ENCODE measurements at places on chromosomes 11 and 22.

- no peak for DNase-seq
These were observed 372.5 kb upstream of the B3GAT1 start for GRCh38 chr11:134784568-134784967.

DNA sequence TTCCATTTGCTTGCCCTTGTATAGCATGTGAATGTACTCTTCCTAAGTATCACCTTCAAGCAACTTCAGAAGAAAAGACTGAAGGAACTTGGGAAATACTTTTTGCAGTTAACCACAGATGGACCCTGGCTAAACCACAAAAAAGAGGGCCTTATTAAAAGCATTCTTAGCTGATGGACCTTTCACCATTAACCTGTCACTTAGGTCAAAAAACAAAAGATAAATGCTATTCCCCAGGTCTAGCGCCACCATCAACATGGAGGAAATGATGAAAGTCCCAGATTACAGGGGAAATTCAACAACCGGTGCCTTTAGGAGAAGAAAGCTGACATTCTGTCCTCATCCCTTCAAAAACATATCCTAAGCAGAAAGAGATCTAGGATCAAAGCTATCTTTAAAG, 29.5 kb downstream of the STK33 start:
- DNase-seq = no peak

- DNase-seq = no peak
These were observed 23.1 kb downstream of the PTPN5 start for GRCh38 chr11:18768472-18768901.

GRCh38 chr22:38402204-38402603, 52.8 kb downstream of the KCNJ4 start:
- DNase-seq = no peak

DNA sequence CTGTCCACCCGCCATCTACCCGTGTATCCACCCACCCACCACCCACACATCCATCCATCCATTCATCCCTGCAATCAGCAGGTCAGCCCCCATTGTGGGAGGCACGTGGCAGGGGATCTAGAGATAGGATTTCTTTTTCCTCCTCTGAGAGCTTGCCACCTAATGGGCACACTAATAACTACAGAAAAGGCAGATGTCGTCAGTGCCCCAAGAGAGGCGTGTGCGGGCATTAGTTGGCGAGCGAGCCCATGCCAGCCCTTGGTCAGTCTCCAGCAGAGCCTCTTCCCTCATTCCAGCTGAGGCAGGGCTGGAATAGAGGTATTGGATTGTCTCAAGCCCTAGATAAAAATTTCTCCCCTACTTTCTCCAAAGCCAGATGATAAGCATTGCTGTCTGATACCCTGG, 9.7 kb downstream of the USP2 start:
- no peak for DNase-seq

DNA sequence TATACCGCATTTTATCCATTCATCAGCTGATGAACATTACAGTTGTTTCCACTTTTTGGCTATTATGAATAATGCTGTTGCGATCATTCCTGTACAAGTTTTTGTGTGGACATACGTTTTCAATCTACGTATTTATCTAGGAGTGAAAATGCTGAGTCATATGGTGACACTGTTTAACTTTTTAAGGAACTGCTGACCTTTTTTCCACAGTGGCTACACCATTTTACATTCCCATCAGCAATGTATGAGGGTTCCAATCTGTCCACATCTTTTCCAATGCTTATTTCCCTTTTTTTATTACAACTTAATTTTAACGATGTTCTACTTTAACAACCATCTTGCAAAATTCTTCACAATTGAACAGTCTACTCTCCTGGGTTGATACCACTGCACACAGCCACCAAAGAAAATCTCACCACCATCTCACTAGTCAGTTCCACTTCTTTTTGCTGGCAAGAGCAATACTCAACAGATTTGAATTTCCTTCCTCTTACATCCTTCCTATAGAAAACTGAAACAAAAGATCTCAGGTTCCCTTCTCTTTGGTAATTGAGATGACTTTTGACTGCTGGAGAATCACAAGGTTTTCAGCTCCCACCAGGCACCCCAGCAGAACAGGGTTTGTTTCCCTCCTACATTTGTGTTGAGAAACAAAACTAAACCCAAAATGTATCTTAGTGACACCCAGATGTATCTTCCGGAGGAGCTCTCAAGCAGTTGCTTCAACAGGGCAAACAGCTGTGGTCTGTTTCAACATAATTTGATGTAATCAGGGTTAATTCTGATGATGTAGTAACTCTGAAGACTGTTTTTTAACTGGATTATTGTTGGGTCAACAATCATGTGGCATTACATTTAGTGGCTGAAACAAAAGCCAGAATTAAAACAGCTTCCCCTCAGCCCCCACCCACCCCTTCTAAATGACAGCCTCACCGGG, 7.0 kb upstream of the GAB2 start:
- DNase-seq = peak; percentile 19

GRCh38 chr11:113896156-113896879, 8.3 kb upstream of the HTR3B start:
- peak; percentile 44 for DNase-seq

GRCh38 chr11:44090539-44090938, 4.9 kb upstream of the EXT2 start:
- DNase-seq = no peak

- no peak for DNase-seq
These were observed 704.1 kb upstream of the CCDC90B start for GRCh38 chr11:83990160-83990733.

GRCh38 chr22:49307870-49308269, 519.8 kb downstream of the BRD1 start:
- DNase-seq = no peak

GRCh38 chr11:103332409-103332808, 223.2 kb downstream of the DYNC2H1 start:
- no peak for DNase-seq

DNA sequence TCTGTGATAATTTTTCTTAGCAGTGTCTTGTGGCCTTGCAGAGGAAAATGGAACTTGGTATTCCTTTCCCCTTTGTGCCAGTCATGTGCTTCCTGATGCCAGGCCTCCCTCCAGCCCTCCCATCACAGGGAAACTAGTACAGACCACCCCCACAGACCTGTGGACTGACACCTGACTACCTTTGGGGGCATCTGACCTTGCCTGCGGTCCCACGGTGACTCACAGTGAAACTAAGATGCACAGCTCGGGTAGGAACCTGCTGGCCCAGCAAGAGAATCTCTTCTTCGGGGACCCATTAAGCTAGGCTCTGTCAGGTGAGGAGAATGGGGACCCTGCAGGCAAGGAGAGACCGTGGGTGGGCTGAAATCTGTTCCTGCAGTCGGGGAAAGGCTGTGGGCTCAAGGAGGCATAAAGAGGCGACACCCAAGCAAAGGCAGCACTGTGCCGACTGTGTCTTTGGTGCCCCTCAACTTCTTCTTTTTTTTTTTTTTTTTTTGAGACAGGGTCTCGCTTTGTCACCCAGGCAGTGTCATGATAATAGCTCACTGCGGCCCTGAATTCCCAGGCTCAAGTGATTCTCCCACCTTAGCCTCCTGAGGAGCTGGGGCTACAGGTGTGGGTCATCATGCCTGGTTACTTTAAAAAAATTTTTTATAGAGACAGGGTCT, 20.8 kb upstream of the PEX26 start:
- no peak for DNase-seq

GRCh38 chr22:39625569-39626537, 55.3 kb downstream of the CACNA1I start:
- no peak for DNase-seq

DNA sequence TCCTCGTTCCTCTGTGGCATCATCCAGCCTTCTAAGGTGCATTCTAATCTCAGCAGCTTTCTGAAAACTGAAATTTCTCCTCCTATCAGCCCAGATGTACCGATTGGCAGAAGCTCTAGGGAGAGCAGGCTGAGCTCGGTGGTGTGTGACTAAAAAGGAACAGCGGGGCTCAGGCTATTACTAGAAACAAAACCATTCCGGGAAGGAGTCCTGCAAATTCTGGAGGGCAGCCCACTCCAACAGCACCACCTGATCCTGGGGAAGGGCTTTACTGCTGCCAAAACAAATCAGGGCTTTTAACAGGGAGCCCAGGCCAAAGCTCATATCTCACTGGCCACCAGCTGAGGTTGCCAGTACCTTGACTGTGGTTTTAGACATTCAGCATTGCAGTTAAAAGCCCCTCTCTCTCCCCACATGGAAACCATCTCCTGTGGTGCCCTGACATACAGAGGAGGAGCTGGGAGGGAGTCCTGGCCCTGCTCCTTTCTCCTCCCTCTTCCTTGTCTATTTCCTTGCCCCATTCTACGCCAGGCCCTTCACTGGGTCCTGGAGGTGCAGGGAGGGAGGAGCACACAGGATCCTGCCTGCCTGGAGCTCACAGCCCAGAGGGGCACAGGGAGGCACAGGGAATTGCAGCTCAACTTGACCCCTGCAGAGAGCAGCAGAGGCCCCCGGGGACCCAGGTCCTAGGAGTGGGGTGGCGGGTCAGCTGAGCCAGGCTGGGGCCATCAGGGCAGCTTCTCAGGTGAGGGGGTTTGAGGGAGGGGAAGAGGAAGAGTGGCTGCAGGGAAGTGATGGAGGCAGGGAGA, 889 bp downstream of the PLAAT4 start:
- DNase-seq = no peak

DNA sequence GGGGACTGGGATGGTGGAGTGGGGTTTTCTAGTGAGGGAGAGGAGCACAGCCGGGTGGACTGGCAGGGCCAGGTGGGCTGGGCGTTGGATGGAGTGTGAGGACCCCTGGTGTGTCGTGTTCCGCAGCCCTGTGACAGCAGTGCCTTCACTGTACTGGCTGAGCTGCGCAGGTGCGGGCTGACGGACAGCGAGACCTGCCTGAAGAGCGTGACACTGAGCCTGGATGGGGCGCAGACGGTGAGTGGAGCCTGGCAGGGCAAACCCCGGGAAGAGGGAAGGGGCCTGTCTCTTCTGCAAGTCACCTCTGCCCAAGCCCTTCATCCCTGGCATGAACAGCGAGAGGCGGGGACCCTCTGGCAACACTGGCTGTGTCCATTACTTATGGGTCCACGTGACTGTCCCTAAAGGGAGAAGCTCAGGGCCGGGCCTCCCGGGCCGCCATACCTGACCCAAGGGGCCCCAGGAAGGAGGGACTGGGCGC, 10.0 kb downstream of the MUC5AC start:
- DNase-seq = no peak

DNA sequence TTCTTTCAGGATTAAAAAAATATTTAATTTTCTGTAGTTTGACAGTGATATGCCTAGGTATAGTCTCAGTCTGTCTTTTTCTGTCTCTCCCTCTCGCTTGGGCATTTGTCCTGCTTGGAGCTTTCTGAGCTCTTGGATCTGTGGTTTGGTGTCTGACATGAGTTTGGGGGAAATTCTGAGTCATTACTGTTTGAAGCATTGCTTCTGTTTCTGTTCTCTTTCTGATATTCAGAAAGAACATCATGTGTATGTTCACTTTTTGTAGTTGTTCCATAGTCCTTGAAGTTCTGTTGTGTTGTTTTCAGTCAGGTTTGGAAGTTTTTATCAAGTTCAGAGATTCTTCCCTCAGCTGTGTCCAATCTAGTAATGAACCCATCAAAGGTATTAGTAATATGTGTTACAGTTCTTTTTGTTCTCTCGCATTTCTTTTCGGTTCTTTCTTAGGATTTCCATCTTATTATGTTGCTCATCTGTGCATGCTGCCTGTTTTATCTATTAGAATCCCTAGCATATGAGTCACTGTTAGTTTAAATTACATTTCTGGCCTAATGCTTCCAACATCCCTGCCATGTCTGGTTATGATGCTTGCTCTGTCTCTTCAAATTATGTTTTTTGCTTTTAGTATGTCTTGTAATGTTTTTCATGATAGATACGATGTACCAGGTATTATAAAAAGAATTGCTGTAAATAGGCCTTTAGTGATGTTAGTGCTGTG, 48.4 kb downstream of the DDX10 start:
- no peak for DNase-seq

DNA sequence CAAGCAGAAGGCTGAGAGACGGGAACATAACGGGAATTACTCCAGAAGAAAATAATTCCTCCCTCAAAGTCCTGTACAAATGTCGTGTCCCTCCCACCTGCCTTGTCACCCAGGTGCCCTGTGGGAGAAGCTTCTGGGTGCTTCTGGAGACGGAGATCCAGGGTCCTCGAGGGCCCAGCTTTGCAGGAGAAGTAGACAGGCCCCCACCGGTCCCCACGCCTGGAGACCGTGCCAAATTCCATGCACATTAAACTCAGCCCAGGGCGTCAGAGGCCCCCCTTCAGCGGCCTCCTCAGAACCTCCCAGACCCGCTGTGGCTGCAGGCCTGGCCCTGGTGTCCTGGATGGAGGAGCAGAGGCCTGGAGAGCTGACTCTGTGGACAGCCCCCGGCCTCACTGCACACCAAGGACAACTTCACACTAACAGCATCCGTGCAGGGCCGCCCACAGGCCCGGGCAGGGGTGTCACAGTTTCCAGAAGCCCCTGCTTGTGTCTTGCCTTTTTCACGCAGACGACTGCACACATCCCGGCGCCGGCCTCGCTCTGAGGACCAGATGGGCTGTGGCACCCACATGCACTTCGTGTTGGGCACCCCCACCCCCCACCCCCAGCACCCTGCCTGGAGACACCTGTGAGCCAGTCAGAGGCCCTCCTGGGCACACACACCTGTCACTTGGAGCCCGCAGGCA, 734.3 kb downstream of the BRD1 start:
- DNase-seq = no peak

DNA sequence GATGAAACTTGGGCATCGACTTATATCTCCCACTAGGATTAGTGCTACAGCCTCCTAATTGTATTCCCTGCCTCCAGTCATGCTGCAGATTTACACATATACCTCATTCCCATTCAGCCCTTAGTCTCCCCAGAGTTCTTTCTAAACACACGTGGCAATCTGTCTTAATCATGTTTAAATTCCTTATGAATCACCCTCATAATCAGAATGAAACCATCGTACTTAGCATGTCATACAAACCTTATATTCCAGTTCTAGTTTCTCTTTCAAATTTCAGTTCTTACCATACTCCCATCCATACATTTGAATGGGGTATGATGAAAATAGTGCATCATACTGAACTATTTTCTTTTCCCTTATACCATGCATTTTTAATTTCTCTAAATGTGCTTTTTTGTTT, 6.0 kb upstream of the OR10A2 start:
- DNase-seq = no peak

GRCh38 chr22:30228509-30229359, 17.8 kb downstream of the LIF start:
- no peak for DNase-seq

GRCh38 chr22:35310556-35311550, 11.2 kb downstream of the TOM1 start:
- DNase-seq = no peak

- no peak for DNase-seq
These were observed 632 bp downstream of the OR10Q1 start for GRCh38 chr11:58227956-58228615.

GRCh38 chr11:108975641-108976071, 310.8 kb downstream of the DDX10 start:
- no peak for DNase-seq

- no peak for DNase-seq
These were observed 44.6 kb upstream of the EP300 start for GRCh38 chr22:41047801-41048211.

DNA sequence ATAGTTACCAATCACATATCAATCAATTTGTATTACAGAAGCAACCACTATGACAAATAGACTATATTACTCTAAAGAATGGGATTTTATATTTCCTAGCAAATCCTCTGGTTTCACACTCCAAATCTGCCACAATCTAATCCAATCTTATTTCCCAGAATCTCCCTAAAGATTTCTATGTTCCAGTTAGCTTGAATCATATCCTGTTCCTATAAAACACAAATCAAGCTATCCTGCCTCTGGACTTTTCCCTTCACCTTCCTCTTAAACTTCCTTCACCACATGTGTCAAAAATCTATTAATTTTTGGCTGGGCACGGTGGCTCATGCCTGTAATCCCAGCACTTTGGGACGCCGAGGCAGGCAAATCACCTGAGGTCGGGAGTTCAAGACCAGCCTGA, 50.0 kb downstream of the PIK3C2A start:
- DNase-seq = no peak

GRCh38 chr11:45804761-45805304, at the start of gene SLC35C1:
SLC35C1 (plus strand) TSS chr11:45805149; CDS start chr11:45805802, 653 bp downstream.
- DNase-seq = peak; percentile 97
